ENCODE measurements at places on chromosomes 12 and 14.

GRCh38 chr12:33472299-33472698 is 32.7 kb upstream of the SYT10 start:
- no peak for DNase-seq

DNA sequence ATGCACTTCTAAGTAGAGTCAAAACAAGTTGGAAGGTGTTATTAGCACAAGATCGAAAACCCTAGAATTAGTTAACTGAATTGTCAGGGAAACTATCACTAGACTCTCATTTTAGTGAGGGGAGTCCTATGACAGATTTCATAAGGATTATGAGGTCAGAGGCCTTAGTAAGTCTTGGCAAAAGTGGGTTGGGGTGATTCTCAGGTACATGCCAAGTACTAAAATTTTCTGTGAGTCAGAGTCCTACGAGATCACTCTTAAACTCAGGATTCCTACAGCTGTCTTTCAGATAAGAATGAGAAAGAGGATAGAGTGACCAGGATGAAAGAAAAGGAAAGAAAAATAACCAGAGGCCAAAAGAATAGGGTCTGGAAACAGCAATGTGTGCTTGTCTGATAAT is 50.8 kb upstream of the BBS10 start:
- DNase-seq: no peak

DNA sequence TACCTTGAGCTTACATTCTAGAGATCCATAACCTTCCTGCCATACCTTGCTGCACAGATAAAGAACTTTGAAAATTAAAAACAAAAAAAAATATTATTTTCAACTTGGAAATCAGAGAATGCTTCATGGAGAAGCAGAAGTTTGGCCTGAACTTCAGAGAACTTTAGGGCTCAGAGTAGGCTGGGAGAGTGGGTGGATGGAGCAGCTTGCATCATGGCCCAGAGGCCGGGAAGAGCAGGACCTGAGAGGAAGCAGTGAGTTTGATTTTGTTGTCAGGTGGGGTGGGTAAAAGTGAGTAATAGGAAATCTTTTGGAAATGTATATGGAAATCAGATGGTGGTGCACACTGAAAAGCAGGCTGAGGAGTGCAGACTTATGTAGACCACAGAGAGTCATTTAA is 228.5 kb upstream of the KRR1 start:
- DNase-seq: no peak

GRCh38 chr14:23624830-23625404 is 11.2 kb upstream of the DHRS2 start:
- no peak for DNase-seq

DNA sequence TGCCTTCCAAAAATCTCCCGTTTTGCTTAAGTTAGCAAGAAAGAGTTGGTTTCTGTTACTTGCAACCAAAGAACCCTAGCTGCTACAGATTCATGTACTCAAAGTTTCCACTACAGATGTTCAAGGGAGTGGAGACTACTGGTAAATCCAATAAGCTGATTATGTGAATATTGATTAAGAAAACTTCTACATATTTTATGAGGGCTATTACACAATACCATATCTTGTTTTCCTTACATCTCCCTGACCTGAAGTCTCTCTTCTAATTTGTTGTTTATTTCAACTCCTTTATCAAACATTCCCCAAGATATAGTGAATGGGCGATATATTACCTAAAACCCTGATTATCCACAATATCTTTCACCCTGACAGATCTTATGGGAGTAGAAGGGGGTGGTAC is 164.4 kb upstream of the PLXNC1 start:
- DNase-seq: no peak

GRCh38 chr12:54277823-54278276 is 2.1 kb downstream of the CBX5 start:
- DNase-seq: no peak

GRCh38 chr12:3600039-3600720 is 109.2 kb downstream of the PRMT8 start:
- DNase-seq: no peak

DNA sequence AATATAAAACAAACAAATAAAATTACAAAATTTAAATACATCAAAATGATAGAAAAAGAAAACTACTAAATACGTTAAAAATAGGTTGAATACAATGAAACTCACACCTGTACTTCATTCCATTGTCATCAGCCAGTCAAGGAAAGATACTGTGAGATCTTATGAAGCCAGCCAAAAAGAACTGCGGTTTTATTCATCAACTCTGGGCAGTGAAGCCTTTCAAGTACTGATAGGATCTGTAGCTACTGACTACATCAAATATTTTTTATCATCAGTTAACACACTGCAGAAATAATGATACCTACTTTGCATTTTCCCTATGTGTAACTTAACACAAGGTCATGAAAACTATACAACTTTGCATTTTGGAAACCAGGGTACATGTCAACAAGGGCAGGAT is 46.3 kb upstream of the FAR2 start:
- no peak for DNase-seq

GRCh38 chr12:132218915-132219314 is 74.7 kb downstream of the NOC4L start:
- DNase-seq: no peak

- no peak for DNase-seq
Observed at GRCh38 chr12:114954511-114955055, 270.6 kb upstream of the TBX3 start.

DNA sequence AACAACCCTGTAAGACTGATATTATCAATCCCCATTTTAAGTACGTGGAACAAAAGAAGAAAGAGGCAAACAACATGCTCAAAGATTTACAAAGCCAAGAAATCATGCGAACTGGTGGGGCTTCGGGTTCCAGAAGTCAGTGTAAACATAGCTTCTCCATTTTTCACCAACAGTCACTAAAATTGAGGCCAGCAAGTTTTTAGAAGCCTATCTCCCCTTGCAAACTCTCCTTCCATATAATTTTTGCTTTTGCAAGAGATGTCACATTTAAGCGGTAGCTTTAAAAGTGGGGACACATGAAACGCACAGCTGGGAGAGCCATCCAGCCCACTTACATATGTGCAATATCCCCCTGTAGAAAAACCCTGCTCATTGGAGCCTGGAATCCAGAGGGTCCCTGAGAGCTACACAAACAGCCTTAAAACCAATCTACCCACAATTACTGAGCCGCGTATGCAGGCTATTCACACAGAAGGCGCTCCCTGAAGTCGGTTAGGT is 797 bp downstream of the SLC11A2 start:
- DNase-seq: no peak

GRCh38 chr14:78196323-78196722 is 26.1 kb downstream of the NRXN3 start:
- DNase-seq: no peak

GRCh38 chr14:36756226-36756625 is 94.6 kb downstream of the PAX9 start:
- no peak for DNase-seq

GRCh38 chr12:108731105-108731865 is at the start of gene CORO1C:
TSS of gene CORO1C (minus strand) at chr12:108731518. CDS start at chr12:108701318, 30,200 bp downstream.
- DNase-seq: peak; percentile 91

GRCh38 chr12:115375186-115375991 is 691.4 kb upstream of the TBX3 start:
- no peak for DNase-seq

- DNase-seq: no peak
Observed at GRCh38 chr12:78343657-78344056, 513.0 kb downstream of the NAV3 start.

DNA sequence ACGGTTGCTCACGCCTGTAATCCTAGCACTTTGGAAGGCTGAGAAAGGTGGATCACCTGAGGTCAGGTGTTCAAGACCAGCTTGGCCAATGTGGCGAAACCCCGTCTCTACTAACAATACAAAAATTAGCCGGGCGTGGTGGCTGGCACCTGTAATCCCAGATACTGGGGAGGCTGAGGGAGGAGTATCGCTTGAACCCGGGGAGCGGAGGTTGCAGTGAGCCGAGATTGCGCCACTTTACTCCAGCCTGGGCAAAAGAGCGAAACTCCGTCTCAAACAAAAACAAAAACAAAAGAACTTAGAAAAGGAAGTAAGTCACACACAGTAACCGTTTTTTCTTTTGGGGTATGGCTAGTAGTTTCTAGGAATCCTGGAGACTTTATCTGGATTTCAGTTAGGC is 1.7 kb upstream of the PALS1 start:
- DNase-seq: no peak

DNA sequence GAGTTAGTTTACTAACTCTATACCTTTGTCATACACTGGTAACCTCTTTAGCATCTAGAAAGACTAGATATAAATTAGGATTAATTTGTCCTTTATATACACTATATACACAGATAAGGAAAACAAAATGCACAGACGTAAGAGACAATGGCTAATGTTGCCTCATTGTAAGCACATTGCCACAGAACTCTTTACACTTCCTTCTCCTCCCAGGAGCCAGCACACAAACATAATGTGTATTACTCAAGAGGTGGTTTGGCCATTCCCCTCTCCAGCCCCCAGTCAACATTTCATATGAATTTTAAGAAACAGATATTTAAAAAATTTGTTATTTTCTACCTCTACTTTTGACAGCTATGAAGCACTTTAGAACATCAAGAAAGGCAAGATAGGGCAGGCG is 131.4 kb upstream of the OR4E1 start:
- DNase-seq: no peak

DNA sequence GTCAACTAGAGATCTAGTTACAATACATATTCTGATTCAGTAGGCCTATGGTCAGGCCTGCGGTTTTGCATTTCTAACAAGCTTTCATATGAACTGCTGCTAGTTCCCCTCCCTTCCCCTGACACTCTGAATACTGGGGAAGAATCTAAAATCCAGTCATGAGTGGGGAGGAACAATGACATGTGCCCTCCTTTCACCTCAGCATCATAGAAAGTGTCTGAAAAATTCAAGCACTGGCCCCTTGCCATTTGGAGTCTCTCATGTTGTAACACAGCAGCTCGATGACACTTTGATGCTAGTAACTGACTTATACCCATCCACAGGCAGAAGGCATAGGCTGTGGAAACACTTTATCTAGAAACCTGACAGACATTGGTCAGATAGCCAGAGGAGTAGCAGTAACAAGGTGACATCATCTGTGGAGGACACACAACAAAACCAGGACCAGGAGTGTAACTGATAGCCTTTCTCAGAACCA is 161.9 kb upstream of the RASSF8 start:
- no peak for DNase-seq

DNA sequence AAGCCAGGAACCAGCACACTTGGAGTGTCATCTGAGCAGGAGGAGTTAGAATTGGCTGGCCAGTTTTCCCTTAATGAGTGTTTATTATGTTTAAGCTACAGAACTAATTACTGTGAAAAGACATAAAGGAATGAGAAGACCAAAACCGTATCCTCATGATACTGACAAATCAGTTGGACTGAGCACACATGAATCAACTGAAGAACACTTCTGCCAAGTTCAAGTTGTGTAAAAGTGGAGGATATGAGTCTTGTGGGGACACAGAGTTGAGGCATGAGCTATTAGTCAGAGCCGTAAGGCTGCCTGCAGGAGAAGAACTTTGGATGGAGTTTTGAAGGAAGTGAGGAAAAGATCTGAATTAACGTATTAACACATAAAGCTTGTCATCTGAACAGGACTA is 43.1 kb downstream of the HMGA2 start:
- DNase-seq: no peak

GRCh38 chr14:105554022-105554421 is 27.6 kb downstream of the TMEM121 start:
- DNase-seq: no peak

DNA sequence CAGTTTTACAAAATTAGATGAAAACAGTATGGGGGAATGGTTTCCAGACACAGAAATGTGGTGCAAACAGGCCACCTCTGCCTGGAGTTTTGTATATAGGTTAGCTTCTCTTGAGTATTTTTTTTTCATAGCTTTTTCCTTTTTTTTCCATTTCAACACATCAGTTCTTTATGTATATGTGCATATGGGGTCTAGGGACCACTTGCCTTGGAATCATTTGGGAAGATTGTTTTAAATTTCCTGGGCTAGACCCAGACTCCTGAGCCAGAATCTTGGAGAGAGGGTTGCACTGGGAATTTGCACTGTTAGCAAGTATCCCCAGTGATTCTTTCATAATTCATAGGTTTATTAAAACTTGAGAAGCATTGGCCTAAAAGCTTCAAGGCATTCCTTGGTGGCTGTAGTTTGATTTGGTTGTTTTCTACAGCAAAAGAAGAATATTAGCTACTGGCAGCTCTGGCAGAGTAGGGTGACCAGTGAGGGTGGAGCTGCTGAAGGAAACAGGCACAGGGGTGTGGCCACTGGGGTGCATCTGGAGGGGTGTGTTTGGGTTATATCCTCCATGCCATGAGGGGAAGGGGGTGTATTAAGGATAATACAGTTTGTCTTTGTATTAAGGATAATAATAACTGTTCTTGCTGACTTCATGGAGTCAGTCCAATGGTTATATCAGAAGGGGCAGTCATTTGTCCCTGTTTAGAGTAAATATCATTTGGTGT is 22.8 kb downstream of the PPP1R36 start:
- no peak for DNase-seq

DNA sequence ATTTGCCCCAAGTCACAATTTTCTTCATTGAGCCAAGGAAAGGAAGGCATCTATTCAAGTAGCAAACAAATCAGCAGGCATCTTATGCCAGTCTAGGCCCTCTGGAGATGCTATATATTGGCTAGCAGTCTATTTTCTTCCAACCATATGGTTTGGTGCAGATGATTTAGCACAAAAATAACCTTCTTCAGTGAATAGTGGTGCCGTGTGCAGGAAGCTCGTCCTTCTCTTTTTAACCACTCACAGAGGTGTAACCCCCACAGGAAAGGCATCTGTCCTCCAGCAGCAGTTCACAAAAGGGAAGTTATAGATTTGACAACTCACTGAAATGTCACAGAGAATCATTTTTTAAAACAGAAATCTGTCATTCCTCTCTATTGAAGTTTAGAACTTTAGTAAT is 445.7 kb upstream of the SYT1 start:
- no peak for DNase-seq

DNA sequence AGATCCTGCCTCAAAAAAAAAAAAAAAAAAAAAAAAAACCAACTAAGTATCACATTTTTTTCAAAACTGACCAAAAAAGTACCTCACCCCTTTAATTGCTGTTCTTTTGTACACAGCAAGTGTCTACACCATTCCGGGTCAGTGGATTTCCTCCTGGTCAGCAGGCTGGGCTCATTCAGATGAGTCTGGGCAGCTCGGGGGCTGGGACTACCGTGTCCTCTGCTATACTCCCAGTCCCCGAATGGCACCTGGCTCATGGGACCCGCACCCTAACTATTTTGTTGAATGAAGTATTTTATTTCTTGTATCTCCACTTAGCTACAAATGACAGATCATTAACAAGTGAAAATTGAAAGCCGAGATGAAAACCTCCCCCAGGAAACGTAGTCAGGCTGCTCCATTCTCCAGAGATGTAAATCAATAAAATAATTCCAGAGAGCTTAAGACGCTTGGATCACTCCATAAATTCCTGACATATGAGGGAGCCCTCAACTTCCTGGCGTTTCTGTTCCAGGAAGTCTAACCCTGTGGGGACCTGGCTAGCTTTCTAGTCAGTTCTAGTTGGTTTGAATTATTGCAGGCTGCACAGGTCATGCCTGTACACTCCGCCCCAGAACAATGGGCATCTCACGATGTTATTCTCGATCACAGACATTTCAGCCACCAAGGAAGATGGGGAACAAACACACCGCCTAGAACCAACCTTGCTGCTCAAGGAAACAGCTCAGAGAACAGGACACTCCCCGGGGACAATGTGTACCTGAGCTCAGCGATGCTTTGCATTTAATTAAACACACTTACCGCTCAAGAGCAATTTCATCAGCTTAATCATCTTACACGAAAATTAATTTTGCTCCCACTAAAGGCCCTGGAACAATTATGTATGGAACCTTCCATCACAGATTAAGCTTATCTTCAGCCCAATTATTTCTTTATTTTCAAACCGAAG is 76.3 kb downstream of the RIMBP2 start:
- no peak for DNase-seq

Data from amniotic stem cell (primary cell).